Pulmonary artery endothelial cell (primary cell): ENCODE measurements at places on chromosomes 2 and 18.

- DNase-seq: no peak
Measured at GRCh38 chr2:19719540-19719939, 182.2 kb downstream of the TTC32 start.

DNA sequence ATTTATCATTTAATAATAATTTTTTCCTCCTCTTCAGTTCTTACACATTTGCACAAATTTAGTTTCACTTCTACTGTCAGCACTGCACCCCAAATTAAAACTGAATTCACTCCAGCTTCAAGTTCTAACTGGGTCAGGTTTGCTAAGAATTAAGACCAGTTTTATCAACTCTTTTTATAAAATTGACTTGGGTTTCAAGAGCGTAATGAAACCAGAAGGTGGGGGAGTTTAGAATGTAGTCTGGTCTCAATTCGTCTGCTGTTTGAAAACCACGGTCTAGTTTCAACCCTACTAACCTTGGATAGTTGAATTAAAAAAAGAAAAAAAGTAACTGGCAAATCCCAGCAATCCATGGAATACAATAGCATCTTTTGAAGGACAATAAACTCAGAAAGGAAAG lies 14.3 kb upstream of the CTLA4 start:
- DNase-seq: no peak

- DNase-seq: no peak
Measured at GRCh38 chr2:105802587-105802986, 57.9 kb downstream of the NCK2 start.

DNA sequence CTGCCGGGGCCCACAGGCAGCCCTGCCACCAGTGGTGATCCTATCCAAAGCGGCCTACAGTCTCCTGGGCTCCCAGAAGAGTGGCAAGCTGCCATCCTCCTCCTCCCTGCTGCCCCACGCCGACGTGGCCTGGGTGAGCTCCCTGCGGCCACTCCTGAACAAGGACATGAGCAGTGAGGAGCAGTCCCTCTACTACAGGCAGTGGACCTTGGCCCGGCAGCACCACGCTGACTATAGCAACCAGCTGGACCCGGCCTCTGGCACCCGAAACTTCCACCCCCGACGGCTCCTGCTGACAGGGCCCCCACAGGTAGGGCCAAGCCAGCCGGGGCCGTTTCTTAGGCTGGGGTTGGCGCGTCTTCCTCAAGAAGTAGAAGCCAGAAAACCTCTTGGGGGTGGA lies 100.5 kb downstream of the ESCO1 start:
- DNase-seq: no peak

- no peak for DNase-seq
Measured at GRCh38 chr2:10276481-10277292, 26.0 kb upstream of the HPCAL1 start.

- DNase-seq: no peak
Measured at GRCh38 chr2:120999377-121000097, 263.9 kb downstream of the GLI2 start.

- DNase-seq: no peak
Measured at GRCh38 chr18:25353080-25353479, 1.1 kb upstream of the ZNF521 start.

DNA sequence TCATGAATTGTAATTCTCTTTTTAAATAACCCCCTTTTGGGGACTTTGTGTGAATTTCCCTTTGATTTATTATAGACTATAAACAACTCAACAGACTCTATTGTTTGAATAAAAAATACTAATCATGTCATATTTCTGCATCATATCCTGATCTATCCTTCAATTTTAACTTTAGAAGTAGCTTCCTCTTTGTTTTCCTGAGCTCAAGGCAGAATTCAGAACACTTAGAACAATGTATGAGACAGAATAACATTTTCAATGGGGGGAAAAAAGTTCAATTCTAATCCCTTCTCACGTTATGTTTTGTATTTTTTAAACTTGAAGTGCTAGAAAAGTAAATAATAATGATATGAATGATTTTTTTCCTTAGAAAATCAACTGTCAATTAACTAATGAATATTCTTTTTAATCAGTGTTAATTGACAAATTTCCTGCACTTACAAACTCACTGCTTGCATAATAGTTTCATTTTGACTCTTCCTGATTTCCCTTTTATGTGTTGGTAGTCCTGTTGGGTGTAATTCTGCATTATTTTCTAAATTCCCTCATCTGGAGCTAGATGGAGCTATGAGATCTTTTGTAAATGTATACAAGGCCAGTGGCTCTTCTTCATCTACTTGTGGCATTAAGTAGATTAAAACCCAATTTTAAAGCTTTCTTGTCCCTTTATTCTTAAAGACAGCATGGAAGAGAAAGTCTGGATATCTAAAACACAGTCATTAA lies 326.1 kb downstream of the PARD3B start:
- peak; percentile 51 for DNase-seq

- DNase-seq: no peak
Measured at GRCh38 chr2:42843131-42843530, 50.7 kb upstream of the HAAO start.

GRCh38 chr2:159921752-159922404 lies 123.9 kb upstream of the CD302 start:
- no peak for DNase-seq

GRCh38 chr18:77038182-77038858 lies 94.3 kb downstream of the MBP start:
- DNase-seq: no peak

- no peak for DNase-seq
Measured at GRCh38 chr2:17610521-17610920, 70.0 kb downstream of the VSNL1 start.

GRCh38 chr18:68940754-68941153 lies 142.9 kb downstream of the CCDC102B start:
- DNase-seq: no peak

- DNase-seq: no peak
Measured at GRCh38 chr18:12658426-12659138, 675 bp upstream of the SPIRE1 start.

DNA sequence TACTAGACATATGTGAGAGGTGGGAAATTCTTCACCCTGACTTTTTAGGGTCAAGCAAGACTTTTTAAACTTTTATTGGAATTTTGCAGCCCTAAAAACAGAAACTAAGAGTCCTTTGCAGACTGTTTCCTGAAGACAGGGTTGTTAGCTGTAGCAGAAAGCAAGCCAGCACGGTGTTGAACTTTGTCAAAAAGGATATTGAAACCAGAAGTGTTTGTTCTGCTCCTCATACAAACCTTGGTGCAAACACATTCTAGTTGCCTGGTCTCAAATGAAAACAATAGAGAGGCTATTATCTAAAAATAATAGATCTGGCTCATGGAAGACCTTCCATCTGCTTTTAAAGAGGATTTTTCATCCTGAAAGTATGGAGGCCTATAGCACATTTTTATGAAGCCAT lies 65.8 kb upstream of the IGFBP5 start:
- DNase-seq: no peak

GRCh38 chr18:51082571-51083267 lies 52.7 kb downstream of the SMAD4 start:
- peak; percentile 36 for DNase-seq

DNA sequence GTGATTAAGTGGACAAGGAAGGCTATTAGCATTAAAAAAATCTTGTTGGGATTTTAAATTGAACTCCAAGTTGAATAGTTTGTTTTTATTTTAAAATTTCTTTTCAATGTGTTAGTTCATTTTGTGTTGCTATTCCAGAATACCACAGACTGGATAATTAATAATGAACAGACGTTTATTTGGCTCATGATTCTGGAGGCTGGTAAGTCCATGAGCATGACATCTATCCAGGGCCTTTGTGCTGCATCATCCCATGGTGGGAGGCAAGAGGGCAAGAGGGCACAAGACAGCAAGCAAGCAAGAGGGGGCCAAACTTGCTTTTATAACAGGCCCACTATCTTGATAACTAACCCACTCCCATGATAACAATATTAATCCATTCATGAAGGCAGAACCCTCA lies 22.5 kb downstream of the CCDC85A start:
- no peak for DNase-seq

GRCh38 chr2:129009555-129010146 lies 691.0 kb upstream of the HS6ST1 start:
- DNase-seq: no peak

GRCh38 chr2:132623096-132623839 lies 46.7 kb downstream of the LYPD1 start:
- DNase-seq: no peak
